NCI-H2081 treated with DMSO at 0.1 percent for 48 hours (cell line): ENCODE measurements at places on chromosomes 3 and 15.

GRCh38 chr15:80971143-80971542 lies 18.5 kb downstream of the MESD start:
- DNase-seq: no peak

- no peak for DNase-seq
Measured at GRCh38 chr3:194657439-194657838, 14.6 kb downstream of the LSG1 start.

DNA sequence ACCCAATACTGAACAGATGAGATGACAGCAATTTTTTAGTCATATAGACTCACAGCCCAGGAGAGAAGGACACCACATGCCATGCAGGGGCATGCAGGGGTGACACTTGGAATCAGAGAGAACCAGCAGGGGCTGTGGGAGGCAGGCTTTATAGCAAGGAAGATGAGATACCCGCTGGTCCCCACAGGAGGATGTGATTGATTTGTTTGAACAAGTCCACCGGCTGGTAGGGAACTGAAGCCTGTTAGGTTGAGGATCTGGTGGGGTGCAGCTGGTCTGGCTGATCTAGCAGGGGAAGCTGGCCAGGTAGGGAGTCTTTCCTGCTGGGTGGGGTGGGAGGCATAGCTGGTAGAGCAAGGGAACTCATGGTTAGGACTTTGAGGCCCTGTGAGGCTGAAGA lies 18.0 kb upstream of the ACAN start:
- no peak for DNase-seq

GRCh38 chr15:90191794-90192509 lies 9.2 kb upstream of the SEMA4B start:
- DNase-seq: peak; percentile 72

GRCh38 chr3:123256256-123256655 lies 54.5 kb downstream of the SEC22A start:
- DNase-seq: no peak

DNA sequence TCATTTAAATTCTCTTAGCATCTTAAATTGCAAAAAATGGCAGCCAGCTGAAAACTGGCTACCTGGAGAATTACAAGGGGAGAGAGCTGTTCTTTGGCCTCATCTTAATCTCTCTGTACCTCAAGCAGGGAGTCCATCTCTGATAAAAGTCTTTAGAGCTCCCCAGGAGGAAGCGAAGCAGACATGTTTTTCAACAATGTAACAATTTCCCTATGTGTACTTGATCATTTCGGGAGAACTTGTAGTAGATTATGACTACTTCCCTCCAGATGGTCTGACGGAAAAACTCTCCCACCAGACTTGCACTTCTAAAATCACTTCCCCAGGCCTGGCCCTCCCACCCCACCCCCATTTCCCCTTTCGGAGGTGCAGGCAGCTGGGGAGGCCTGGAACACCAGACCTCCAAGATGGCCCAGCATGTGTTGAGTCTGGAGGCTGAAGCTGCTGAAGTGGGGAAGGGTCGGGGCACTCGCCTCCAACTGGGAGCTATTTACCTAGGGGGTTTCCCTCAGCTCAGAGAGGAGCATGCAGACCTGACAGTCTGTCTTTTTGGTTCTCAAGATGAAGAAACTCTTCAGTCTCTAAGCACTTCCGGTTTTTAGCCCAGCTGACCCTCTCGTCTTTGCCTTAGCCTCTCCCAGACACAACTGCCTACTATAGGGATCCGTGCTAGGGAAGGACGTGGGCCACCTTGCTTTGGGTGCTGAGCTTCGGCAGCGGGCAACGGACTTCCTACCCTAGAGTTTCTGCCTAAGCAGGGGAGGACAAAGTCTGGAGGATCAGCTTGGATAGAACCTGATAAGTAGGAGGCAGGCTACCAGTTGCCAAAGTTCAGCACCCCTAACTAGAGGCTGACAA lies 164.0 kb upstream of the TBL1XR1 start:
- DNase-seq: no peak

DNA sequence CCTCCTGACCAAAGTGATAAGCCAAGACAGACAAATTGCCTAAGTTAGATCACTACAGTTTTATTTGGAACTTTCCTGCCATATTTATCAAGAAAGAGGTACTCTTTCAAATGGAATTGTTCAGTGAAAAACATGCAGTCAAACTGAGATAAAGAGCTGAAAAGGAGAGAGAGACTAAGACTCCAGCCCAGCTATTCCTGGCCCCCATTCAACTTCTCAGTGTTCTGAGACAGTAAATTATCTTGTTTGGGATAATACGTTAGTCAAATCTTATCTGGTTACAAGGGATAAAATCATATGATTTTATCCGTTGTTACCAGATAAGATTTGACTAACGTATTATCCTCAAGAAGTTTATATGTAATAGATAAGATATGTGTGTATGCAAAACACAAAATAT lies 67.6 kb upstream of the CMC1 start:
- no peak for DNase-seq
